D341Med (cell line): ENCODE measurements at places on chromosomes 7 and 10.

DNA sequence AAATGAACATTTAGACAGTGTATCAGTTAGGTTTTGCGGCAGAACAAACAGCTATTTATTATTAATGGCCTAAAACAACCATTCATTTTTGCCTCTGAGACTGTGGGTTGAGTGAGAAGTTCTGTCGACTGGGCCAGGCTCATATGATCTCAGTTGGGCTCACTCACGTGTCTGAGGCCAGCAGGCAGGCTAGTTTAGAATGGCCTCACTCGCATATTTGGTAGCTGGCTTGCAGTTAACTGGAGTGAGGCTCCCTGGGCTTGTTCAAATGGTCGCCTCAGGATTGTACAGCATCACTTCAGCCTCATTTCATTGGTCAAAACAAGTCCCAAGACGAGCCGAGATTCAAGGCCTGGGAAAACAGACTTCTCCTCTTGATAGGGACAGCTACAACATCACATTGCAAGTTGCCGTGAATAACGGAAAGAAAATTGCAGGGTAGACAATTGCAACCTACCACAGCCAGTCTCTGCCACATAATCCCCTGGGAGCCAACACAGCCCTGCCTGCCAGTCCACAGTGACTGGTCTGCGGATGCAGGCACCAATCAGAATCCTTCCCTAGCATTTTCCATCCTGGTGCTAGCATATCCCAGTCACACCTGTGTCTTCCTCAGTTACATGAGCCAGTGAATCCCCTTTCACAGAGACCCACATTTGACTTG, 23.1 kb upstream of the PPIF start:
- DNase-seq, result no peak

- DNase-seq, result no peak
Measured at GRCh38 chr10:105148921-105149320, 507.8 kb downstream of the SORCS3 start.

DNA sequence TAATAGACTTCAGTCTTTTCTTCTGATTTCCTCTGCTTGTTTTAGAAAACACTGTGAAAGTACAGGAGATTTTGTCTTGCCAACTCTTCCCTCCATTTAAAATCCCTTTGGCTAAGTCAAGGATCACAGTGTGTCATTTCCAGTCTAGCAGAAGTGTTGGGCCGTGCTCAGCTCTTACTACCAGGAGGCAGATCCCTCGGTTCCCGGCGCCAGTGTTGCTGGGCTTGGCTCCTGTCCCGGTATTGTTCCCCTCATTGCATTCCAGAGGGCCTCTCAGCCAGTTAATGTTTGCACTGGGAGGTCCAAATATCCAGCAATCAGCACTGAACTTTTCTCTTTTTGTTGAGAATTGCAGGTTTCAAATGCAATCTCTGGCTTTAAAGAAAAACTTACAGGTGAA, 612.1 kb upstream of the MGMT start:
- DNase-seq, result no peak

- DNase-seq, result no peak
Measured at GRCh38 chr7:143492043-143492471, 14.4 kb downstream of the TAS2R41 start.

GRCh38 chr7:156160811-156161210, 348.5 kb upstream of the SHH start:
- no peak for DNase-seq

- no peak for DNase-seq
Measured at GRCh38 chr7:108406222-108406890, 49.9 kb downstream of the NRCAM start.

- DNase-seq, result peak; percentile 92
Measured at GRCh38 chr7:19708397-19709248, at the start of gene POLR1F. Gene POLR1F (minus strand): TSS chr7:19709037. CDS start chr7:19709016, 21 bp downstream.

GRCh38 chr10:28426392-28427159, 106.3 kb upstream of the WAC start:
- no peak for DNase-seq

DNA sequence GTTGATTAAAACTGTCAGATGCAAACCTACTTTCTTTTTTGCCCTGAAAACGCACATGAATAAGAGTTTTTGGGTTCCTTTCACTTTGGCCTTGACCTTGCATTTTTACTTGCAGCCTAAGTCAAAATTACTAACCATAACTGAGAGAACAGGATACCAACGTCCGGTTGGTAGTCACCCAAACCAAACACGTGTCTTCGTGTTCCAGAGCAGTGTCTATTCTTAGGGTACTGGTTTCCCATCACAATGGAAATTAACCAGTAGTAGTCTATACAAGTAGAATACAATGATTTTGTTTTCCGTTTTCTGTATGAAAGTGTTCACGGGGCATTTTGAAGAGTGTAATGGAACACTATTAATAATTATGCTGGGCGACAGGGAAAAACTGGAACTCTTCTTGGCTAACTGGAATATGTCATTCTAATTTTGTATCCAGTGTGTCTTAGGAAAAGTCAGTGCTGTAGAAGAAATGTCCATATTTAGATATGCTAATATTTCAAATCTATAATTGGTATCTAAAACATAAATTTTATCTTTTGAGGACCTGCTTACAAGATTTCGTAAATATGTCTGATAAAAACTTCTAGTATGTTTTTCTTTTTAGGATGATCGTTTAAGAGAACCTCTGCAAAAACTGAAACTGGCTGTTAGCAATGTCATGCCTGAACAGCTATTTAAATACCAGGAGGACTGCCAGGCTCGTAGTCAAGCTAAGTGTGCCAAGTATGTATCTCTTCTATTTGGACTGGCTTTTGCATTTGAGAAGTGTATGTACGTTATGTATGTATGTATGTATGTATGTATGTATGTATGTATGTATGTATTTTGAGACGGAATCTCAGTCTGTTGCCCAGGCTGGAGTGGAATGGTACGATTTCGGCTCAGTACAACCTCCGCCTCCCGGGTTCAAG, 40.9 kb downstream of the UBN2 start:
- no peak for DNase-seq

DNA sequence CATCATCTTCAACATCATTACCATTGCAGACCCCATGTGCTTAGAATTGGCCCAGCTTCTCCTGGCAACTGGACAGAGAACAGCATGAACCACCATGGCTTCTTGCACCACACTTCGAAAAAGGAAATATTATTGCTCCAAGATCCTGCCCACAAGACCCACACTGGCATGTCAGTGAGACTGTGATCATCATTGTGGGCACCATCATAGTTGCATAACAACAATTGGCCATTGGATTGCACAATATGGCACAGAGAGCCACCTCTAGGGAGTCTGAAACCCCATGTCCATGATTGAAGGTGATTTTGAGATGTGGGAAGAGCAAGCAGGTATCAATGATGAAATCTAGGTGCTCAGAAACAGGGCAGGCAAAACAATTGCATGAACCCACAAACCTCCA, 918.9 kb downstream of the GRID1 start:
- DNase-seq, result no peak

DNA sequence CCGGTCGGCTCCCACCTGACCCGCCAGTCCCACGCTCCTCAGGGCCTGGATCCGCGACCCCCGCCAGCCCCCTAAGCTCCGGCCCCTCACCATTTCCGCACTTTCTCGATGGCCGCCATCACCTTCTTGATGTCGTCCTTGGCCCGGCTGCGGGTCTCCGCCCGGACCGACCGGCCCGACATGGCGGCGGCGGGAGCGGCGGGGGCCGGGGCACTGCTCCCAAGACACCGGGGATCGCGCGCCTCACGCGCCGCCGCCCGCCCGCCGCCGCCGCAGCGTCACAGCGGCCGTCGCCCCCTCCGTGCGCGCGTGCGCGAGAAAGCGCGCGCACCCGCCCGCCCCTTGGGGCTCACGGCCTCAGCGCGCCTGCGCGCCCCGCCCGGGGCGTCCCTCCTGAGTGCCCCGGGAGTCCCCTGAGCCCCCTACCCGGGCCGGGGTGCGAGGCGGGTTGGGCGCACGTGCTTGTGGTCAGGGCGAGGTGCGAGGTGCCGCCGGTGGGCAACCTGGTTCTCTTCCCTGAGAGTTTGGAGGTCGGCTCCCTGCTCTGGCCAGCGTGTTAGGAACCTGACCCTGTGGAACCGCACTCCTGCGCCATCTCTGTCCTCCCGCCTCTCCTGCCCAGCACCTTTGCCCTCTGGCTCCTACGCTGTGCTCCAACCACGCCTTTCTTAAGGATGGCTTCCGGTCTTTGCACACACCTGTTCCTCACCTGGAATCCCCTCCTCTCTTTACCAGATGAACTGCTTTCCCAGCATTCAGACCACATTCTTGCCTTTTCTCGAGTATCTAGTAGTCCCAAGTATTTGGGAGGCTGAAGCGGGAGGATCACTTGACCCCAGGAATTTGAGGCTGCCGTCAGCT, at the start of gene BCL7B:
Gene BCL7B (minus strand): TSS at position 294 of the 861 bp plus-strand sequence. CDS start 112 bp downstream, at position 182.
- peak; percentile 99 for DNase-seq

- peak; percentile 84 for DNase-seq
Measured at GRCh38 chr10:127196282-127197153, at the start of gene INSYN2A. Gene INSYN2A (minus strand): TSS chr10:127196591. CDS start chr10:127176395, 20,196 bp downstream.

DNA sequence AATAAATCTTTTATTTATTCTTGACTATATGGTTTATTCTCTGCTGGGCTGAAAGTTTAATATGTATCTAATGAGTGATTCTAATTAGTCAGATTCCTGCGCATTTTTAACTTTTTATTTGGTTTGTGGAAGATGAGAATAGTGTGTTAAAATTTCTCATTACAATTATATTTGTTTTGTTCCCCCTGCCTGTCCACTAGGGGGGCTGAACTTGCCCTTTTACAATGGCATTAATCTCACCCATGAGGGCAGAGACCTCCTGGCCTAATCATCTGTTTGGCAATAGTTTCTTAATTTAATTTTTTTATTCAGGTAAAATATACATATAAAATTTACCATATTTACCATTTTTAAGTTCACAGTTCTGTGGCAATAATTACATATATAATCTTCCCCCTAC, 278.5 kb upstream of the NPY start:
- DNase-seq, result no peak

DNA sequence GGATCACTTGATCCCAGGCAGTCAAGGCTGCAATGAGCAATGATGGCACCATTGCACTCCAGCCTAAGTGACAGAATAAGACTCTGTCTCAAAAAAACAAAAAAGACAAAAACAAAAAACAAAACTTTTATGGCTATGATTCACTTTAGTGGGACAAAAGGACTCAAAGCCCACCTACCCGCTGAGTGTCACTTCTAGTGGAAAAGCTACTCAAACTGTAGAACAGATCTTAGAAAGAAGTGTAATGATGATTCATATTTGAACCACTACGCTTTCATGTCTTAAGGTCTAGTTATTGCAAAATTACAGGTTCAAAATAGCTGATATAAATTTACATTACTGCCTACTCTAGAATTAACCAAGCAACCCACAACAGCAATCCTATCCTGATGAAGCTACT, 47.1 kb upstream of the OTUD1 start:
- DNase-seq, result no peak

DNA sequence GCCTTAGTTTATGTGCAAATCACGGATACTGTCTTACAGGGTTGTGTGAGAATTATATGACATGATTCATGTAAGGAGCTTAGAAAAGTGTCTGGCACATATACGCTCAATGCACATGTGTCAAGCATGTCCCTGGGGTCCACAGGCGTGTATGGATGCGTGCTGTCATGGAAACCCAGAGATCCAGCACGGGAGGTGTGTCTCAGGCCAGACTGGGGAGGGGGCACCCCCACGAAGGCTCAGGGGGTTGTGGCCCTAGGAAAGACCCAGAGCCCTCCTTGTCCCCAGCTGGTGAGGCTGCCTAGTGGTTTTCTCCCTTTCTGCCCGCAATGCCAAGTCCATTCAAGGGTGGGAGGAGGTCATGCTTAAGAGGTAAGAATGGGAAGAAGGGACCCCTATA, 9.1 kb downstream of the BTBD16 start:
- DNase-seq, result no peak

DNA sequence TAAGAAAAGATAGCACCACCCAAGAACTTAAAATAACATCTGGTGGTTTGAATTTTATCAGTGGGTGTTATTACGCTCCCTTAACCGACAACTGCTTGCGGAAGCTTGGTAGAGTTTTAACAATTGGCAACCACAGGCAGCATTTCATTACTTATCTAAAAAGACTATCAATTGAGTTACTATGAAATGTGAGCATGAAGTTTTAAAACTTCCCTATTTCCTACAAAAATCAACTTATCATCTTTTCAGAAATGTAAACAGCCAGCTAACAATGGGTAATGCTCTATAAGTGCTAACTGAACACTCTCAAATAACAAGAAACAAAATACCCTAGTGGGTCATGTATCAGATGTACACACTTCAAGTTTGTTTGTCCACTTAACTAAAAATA, 68.8 kb downstream of the OSBPL3 start:
- DNase-seq, result no peak

DNA sequence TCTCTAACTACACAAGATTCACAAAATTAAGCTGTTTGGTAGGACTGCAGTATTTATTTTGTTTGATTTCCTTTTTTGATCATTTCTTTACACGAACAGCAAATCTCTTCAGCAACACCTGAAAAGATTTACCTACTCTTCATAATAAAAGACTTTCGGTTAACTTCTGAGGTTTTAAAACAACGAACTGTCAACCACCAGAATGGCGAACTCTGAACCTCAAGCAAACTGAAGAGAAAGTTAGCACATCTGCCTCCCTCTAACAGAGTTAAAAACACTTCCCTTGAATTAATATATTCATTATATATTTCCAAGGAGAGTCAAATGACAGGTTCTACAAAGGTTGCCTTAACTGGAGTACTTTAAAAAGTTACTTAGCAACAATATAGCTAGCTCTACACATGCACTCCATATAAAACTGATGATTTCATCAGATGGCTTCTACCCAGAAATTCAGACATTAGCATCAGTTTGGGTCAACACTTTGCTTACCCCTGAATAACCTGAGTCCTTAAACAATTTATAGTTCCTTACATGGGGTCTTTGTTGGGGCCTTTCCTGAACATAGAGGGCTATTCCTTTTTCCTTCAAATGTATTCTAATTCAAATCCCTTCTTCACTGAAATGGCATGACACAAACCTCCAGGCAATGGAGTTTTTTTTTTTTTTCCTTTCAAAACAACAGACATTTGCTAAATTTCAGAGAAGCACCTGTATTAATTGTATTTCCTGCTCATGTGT, 118.3 kb downstream of the SEM1 start:
- no peak for DNase-seq

DNA sequence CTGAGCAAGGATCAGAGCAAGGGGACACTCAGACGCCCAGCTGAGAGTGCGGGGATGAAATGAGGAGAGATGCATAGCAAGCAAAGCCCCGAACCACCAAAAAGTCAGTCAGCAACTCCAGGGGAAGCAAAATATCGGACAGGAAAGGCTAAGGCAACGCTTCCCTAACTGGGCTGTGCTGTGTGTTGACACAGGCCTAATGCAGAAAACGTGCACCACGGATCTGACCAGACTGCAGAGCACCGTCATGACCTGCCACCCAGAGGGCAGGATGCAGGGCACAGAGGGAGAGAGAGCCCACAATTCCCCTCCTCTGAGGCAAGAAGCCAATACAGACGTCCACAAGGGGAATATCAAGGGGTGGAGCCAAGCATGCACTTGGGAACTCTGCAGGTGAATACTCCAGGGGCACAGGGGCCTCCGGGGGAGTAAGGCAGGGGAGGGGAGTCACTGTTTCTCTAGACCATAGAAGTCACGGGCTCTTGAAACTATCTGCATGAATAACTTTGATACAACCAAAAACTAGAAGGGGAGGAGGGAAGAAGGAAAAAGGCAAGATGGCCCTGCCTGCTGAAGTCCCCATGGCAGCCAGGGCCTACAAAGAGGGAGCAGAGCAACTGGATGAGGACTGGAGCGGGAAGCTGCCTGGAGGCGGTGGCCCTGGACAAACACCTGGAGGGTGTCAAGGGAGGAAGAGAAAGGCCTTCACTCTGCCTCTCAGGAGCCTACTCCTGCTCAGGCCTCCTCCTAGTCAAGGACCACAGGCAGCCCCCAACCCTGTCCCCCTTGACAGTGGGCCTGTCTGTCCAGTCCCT, 26.2 kb downstream of the GRID1 start:
- DNase-seq, result no peak

- DNase-seq, result no peak
Measured at GRCh38 chr10:4848356-4849041, 22.5 kb downstream of the AKR1E2 start.
